ENCODE measurements at places on chromosomes 4 and X.

- no peak for DNase-seq
Observed at GRCh38 chr4:142713282-142714030, 132.6 kb downstream of the INPP4B start.

DNA sequence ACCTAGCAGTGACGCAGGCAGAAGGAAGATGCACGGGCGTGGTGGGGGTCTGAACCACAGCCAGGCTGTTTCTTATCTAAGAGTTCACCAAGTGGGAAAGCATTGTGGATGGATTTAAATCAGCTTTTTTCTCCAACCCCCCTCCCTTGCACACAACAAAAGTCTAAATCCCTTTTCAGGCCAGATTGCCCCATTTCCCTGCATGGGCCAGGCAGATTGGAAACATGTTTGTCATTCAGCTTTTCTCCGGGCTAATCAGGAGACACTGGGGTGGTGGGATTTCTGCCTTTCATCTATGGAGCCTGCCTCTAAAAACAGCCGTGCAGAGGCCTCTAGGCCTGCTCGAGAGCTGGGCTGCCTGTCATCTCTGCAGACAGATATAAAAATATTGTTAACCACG is 166.3 kb upstream of the LEF1 start:
- no peak for DNase-seq

- DNase-seq, result no peak
Observed at GRCh38 chrX:139831675-139832456, 101.0 kb downstream of the ATP11C start.

DNA sequence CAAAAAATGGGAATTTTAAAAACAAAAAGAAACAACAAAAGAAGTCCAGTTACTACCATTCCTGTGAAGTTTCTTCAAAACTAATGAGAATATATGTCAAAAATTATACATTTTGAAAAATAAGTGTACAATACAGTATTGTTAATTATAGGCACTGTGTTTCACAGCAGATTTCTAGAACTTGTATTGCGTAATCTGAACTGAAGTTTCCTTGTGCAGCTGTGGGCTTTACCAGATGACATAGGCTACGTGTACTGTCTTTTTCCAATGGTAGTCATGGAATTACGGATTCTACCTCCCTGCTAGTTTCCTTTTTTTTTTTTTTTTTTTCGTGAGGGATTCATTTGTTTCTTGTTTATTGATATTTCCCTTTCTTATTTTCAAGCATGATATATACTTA is 113.8 kb upstream of the GABRA2 start:
- no peak for DNase-seq

GRCh38 chr4:157072002-157072401 is 3.9 kb upstream of the GLRB start:
- DNase-seq, result no peak

DNA sequence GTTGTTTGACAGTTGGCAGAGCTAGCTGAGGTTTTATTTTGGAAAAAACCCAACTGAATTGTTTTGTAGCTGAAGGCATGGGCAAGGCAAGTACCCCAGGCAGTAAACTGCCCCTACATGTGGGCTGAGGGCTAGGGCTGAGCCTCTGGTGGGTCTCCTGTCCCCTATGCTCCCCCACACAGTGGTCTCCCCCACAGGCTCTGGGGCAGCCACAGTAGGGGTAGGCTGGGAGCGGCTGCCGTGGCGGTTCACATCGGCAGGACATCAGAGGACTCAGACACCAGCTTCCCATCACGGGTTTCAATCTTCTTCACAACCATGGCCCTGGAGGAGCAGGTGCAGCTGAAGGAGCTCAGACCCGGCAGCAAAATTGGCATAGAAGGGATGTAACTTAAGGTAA is 10.7 kb upstream of the ALAS2 start:
- DNase-seq, result no peak

GRCh38 chr4:14247767-14248166 is 620.2 kb upstream of the BOD1L1 start:
- DNase-seq, result no peak

DNA sequence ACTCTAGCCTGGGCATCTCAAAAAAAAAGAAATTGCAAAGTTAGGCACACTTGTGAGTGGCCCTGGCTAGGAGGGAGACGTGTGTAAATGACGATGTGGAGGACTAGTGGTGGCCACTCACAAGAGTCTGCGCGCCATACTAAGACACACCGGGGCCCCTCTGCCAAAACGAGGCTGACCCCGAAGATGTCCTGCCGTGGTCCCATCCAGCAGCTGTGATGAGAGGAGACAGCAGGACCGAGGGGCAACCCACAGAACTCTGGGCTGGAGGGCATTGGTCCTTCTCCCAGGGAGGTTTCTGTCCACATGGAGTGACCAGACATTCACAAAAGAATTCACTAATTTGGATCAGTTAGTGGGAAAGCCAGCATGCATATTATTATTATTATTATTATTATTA is 47.4 kb downstream of the NOP14 start:
- DNase-seq, result no peak

DNA sequence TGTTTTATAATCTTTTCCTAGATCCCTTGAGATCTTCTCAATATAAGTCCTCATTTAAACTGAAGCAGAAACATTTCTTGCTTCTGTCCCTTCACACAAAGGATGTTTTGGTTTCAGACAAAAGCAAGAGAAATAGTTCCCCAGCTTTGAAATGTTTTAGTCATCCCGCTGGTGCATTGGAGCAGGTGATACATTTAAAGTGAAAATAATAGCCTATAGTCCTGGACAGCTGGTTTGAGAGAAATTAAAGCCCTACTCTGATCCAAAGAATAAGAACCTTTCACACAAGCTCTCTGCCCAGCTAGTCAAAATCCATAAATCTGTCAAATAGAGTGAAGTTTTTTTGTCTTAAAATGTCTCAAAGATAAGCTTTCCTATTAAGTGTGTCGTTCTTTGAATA is 79.4 kb downstream of the LUZP4 start:
- no peak for DNase-seq

DNA sequence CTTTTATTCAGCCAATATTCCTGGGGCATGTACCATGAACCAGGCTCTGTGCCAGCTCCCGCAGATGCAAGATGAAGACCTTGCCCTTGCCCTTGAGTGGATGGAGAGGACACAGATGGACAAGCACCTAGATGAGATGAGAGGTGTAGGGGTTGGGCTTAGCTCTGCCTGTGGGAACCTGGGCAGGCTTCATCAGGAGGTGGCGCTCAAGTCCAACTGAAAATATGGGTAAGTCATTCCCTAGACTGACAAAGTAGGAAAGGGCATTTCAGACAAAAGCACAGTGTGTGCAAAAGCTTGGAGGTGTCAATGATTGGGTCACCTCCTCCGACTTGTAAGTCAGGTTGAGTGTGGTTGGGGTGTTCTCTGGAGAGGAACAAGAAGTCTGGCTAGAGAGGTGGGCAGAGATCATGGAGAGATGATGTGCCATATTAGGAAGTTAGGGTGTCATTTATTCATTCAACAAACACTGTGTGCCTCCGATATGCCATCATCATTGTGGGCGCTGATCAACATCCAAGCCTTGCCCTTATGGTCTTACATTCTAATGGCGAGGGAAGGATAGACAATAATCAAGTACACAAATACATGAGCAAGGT is 64.6 kb downstream of the ANAPC4 start:
- no peak for DNase-seq
